GOT3 (cell line): ENCODE measurements at places on chromosomes 12 and 14.

DNA sequence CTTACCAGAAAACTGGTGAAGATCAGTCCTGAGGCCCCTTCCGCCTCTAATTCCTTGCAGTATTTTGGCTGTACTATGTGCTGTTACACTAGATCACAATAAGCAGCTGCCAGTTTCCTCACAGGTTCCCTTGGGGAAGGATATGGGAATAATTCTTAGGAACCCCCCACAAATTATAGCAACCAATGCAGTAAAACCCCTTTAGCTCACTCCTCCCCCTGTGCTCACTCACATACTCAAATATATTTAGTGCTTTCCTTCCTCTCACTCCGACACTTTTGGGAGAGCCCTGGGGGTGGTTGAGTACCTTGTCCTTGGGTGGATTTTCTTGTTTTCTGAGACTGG lies 162.7 kb downstream of the ETV6 start:
- no peak for DNase-seq

DNA sequence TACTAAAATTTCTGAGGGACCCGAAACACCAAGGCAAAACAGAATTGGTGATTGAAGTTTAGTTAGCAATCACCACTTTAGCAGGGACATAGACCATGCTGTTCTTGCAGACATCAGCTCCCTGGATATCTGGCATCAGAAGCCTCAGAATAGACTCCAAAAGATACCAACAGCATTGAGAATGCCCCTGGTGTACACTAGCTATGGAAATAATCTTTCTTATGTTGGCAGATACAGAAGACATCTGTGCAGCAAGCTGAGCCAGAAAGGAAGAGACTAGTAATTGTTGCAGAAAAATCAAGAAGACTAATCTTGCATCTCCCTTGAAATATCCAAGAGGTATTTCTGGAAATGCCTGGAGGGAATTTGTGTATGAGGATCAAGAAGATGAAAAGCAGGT lies 521.6 kb downstream of the TRHDE start:
- DNase-seq, result no peak

GRCh38 chr14:100081997-100082625 lies 16.9 kb downstream of the EVL start:
- DNase-seq, result no peak

GRCh38 chr12:71752891-71753290 lies 1.8 kb upstream of the RAB21 start:
- no peak for DNase-seq

- no peak for DNase-seq
Measured at GRCh38 chr14:24368562-24369252, 723 bp downstream of the NFATC4 start.

- no peak for DNase-seq
Measured at GRCh38 chr12:123854918-123855317, 92.8 kb downstream of the DNAH10 start.

- no peak for DNase-seq
Measured at GRCh38 chr14:64728856-64729255, 24.6 kb downstream of the PLEKHG3 start.

GRCh38 chr12:18651525-18651924 lies 86.3 kb downstream of the PLCZ1 start:
- no peak for DNase-seq

GRCh38 chr12:9900930-9901329 lies 19.6 kb downstream of the KLRF2 start:
- DNase-seq, result no peak

DNA sequence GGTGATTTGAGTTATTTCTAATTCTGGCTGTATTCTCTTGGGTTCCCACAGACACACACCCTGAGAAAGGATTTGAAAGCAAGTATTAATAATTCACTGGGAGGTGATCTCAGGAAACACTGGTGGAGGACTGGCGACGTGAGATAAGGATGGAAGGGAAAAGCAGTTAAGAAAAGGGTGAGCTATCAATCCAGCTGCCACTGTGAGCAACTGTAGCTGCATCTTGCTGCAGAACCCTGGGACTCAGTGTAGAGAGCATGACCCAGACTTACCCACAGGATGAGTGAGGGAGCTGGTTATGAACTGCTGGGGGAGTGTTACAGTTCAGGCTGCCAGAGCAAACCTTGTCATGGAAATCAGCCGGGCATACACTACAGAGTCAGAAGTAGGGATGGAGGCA lies 71.9 kb downstream of the RESF1 start:
- DNase-seq, result no peak

DNA sequence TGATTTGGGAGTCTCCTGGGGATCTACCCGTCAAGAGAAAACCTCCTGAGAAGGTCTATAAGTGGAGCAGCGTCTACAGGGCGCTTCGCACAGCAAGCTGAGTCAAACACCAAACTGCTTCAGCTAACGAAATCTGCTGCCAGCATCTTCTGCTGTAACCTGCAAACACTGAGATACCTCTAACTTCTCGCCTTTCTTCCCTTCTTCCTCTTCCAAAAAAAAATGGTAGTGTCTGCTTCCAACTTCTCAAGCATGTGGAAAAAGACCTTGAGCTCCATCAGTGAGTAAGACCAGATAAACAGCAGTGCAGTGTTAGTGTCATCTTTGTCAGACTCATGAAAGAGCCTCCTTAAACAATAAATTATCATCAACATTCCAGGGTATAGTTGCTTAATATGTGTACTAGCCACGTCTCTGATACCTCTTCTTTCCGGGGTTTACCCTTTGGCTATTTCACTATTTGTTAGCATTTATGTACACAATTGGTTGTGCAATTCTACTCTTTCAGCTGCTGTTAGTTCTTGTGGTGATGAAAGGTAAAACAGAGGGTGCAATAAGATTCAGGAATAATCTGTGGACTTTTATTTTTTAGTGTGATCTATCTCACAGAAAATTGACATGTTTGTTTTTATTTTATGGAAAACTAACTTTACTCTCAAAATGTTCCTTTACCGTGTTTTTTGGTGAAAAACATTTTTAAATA lies 81.6 kb downstream of the LLPH start:
- no peak for DNase-seq

- DNase-seq, result no peak
Measured at GRCh38 chr14:103398427-103399195, 13.4 kb downstream of the MARK3 start.

- DNase-seq, result no peak
Measured at GRCh38 chr14:103423050-103423461, 37.8 kb downstream of the MARK3 start.

- no peak for DNase-seq
Measured at GRCh38 chr12:66131067-66131688, 628 bp upstream of the LLPH start.

DNA sequence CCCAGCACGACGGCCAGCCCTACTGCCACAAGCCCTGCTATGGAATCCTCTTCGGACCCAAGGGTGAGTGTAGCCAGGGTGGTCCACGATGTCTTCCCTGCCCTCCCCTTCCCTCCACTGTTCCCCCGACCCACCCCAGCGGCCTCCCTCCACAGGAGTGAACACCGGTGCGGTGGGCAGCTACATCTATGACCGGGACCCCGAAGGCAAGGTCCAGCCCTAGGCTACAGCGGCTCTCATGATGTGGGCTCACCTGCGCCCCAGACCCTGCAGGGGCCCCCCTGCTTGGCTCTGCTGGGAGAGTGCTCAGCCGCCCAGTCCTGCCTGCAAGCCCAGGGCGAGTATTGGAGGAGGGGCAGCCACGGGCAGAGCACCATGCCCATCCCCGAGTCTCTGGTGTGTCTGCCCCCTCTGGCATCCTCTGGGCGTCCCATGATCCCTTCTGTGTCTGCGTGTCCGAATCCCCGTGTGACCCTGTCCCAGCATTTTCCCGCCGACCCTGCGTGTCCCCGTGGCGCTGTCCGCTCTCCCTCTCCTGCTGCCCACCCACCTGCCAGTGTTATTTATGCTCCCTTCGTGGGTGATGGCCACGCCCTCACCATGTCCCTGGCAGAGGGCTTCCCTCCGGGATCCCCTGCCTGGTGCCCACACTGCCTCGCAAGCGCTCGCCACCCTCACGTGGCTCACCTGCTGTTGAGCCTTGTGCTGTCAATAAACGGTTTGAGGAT lies 5.0 kb downstream of the CRIP2 start:
- DNase-seq, result no peak

GRCh38 chr14:100471441-100472093 lies 115.7 kb downstream of the BEGAIN start:
- no peak for DNase-seq

GRCh38 chr12:91618281-91618680 lies 435.7 kb upstream of the DCN start:
- DNase-seq, result no peak

DNA sequence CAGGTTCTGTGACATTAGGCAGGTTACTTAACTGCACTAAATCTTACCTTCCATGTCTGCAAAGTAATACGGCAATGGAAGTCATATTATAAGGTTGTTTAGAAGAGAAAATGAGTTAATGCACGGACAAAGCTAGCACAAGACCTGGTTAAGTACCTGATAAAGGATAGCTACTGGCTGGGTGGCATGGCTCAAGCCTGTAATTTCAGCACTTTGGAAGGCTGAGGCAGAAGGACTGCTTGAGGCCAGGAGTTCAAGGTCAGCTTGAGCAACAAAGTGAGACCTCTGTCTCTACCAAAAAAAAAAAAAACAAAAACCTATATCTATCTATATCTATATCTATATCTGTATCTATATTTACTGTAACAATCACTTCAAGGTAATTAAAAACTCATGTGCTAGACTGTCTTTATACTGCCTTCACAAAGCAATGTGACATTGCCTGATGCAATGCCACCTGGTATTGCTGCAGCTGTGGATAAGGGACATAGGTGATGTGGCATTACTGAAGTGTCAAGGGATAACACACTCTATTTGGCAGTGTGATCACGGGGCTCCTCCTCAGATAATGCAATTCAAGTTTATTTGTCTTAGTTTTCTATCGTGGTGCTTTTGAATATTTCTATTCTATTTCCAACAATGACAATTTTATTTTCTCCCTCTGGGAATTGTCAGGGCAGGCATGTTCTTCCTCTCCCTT lies 107.1 kb downstream of the PAX9 start:
- DNase-seq, result no peak

GRCh38 chr14:89013098-89013504 lies 188.7 kb downstream of the TTC8 start:
- no peak for DNase-seq

- no peak for DNase-seq
Measured at GRCh38 chr12:52402377-52402776, 3.8 kb downstream of the KRT82 start.

GRCh38 chr12:6573001-6573400 lies 4.9 kb upstream of the NOP2 start:
- no peak for DNase-seq

- no peak for DNase-seq
Measured at GRCh38 chr14:38999949-39000348, 103.1 kb downstream of the SEC23A start.

DNA sequence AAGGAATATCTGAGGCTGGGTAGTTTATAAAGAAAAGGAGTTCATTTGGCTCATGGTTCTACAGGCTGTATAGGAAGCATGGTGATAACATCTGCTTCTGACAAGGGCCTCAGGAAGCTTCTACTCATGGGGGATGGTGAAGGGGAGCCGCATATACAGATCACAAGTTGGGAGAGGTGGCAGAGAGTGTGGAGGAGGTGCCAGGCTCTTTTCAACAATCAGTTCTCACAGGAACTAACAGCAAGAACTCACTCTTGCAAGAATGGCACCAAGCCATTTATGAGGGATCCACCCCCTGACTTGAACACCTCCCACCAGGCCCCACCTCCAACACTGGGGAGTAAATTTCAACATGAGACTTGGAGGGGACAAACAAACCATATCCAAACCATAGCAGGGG lies 3.5 kb upstream of the TSPAN11 start:
- DNase-seq, result no peak

DNA sequence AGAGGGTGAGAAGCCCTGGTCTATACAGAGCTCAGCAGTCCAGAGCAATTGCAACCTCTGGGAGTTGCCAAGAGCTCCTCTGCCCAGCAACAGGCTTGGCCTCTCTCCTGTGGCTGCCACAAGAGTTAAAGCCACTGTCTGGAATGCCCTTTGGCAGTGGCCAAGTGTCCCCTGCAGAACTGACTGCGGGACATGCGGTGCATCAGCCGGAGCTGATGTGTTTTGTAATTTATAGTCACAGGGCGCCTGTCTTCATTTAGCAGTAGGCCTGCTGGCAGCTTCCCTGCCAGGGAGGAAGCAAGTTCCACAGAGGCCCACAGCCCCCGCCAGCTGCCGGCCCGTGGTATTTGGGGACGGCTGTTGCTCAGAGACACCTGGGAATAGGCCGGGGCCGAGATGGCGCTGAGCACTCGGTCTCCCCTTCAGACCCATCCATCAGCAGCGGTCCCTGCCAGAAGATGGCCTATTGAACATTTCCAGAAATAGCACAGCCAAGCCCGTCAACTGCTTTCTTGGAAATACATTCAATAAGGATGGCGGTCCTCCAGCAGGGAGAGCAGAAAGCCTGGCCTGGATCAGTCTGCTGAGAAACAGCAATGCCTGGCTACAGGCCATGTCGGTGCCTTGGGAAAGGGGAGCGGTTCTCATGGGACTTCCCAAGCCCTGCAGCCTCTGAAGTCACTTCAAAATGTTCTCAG lies 217.4 kb downstream of the CRADD start:
- no peak for DNase-seq

GRCh38 chr14:79037593-79037992 lies 867.4 kb downstream of the NRXN3 start:
- DNase-seq, result no peak

GRCh38 chr14:23113431-23114119 lies 5.5 kb downstream of the CEBPE start:
- no peak for DNase-seq

- no peak for DNase-seq
Measured at GRCh38 chr12:80317307-80317706, 126.7 kb upstream of the PTPRQ start.

DNA sequence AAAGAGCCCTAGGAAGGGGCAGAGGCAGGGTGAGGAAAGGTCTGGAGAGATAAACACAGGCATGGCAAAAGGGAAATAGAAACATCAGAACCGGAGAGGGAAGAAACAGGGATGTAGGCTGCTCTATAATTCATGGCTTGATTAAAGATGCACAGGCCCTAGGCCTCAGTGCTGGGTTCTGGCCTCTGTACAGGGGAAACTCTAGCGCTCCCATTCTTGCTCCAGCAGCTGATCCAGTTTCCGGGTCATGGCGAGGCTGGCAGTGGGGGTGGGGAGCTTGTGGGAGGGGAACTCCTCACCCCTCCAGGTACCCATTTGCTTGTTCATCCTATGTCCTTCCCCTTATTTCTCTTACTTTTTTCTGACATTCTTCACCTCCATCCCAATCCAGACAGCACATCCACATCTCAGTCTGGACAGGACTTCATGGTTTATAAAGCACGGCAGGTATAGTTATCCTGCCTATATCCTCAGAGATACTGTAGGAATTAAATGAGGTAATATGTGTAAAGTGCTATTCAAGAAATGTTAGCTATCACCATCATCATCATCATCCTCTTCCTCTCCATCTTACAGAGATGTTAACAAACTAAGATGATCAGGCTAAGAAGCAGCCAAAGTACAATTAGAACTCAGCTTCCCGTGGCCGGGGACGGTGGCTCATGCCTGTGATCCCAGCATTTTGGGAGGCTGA lies 8.0 kb upstream of the GPR84 start:
- no peak for DNase-seq

- DNase-seq, result no peak
Measured at GRCh38 chr14:42110167-42110566, 503.5 kb downstream of the LRFN5 start.

- no peak for DNase-seq
Measured at GRCh38 chr12:38411426-38411825, 94.9 kb downstream of the ALG10B start.
